Stimulated activated CD8-positive, alpha-beta memory T cell treated with anti-CD3 and anti-CD28 coated beads, Interleukin-7, amount 100 ng/mL, for 48 hours (primary cell): ENCODE measurements at places on chromosomes 4 and X.

DNA sequence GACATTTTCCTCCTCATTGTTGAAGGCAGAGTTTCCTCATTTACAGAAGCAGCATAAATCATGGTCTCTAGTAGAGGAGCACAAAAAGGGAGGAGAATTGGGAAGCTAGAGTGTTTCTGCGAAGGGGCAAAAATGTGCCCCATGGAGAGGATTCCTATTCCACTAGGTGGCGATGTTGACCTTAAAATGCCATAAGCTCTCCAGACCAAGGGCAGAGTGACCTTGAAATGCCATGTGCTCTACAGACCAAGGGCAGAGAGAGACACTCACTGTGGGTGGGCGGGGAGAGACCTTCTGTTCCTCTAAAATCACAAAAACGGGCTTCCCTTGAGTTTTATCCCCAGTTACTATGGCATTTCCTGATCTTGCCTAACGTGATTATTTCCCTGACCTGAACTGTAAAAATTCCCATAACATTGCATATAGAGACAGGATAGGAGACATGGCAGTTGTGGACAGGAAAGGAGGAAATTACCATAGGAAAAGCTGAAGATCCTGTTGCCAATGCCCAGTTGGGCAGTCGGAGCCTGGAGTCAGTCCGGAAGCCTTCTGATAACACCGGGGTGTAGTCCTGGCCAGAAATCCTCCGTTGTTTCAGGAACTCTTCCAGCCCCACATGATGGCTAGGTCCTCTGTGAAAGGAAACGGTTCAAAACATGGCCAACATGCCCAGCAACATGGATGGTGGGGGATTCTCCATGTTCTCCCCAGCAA, 567.7 kb downstream of the MAGEB5 start:
- DNase-seq, result peak; percentile 0

GRCh38 chr4:138174981-138175794, 67.0 kb downstream of the SLC7A11 start:
- DNase-seq, result no peak

DNA sequence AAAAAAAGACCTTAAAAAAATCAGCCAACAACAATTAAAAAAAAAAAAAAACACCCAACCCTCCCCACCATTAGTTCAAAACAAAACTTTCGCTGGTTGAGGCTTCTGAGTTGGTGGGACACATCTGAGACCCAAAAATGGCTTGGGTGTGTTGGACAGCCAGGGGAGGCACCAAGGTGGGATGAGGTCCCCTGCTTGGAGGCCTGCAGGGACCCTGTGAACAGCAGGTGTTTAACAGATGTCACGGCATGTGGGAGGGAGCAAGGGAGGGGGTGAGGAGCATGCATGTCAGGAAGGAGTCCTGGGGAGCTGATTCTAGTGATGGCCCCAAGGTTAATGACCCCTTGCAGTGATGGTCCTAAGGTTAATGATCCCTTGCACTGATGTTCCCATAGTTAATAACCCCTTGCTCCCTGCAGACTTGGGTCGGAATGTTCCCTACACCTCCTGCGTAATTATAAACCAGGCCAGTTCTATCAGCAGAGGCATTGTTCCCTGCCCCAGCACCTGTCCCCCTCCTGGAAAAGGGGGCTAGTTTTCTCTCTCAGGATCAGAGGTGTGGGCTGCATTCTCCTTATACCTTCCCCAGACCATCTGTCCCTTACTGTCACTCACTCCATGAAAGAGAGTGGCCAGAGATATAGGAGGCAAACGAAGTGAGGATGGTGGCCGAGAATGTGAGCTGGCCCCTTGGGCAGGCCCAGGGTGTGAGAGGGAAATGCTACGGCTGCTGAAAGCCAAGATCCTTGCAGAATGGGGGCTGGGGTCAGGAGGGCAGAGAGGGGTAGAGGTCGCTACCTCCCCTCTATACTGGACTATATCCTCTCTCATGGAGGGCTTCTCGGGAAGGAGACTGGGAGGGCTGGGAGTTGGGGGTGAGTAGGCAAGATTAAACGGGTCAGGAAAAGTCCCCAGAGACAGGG, 2.3 kb upstream of the FOXP3 start:
- no peak for DNase-seq

DNA sequence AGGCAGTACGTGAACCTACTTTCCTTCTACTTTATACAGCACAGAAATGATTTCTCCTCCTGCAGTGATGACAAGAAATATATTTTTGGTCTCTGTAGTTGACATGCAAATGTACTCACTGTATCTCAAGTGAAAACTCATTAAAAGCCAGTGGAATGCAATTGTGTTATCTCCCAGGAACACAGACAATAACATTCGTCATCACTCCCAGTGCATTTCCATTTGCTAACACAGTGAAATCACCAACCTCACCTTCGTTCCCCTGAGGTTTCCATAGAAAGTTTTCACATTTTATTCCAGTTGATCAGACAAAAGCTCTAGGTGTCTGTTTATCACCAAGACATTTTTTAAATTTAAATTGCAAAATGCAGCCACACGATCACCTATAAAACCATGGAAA, 2.5 kb upstream of the SPANXD start:
- no peak for DNase-seq

DNA sequence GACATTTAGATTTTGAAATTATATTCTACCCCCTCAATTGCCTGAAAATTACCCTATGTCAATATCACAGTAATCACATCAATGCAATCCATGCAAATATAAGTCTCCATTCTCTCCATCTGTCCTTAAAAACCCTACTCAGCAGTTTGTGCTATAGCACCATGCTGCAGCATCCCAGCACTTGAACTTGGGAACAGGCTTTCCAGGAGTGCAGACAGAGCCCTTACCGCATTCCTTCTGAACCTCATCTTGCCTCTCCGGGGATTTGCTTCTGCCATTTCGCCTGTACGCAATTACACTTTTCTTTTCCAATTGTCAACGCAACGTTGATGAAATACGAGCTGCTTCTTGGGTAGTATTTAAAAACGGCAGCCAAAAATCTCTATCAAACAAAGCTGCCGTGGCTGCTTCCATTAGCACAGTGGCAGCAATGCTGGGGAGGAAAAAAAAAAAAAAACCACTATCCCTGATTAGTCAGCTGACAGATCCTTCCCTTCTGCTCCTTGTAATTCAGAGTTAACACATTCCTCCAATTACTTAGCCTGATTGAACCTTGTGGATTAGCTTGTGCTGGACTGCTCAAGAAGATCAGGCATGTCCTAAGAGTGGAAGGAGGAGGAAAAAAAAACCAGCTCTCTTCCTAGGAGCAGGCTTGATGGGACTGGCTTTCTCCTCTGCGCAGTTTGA, 65.6 kb downstream of the MCF2 start:
- DNase-seq, result no peak

GRCh38 chr4:117489107-117489506, 403.7 kb upstream of the TRAM1L1 start:
- DNase-seq, result no peak

DNA sequence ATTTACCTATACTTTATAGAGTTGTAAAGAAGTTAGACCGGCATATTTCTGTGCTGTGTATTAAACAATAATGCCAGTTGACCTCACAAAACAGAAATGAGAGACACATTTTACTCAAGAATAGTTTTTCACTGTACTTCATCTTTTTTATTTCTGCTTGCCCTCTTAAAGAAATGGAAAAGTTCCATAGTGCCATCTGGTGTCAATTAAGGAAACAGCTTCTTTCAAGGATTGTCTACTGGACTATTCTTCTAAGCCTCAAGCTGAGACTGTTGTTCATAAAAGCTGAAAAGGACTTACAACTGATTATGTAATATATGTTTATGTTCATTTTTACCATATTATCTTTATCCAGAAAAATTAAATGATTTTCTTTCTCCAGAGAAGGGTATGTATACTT, 1523.7 kb downstream of the ARAP2 start:
- no peak for DNase-seq

GRCh38 chr4:85445050-85445639, 29.8 kb upstream of the ARHGAP24 start:
- DNase-seq, result no peak

DNA sequence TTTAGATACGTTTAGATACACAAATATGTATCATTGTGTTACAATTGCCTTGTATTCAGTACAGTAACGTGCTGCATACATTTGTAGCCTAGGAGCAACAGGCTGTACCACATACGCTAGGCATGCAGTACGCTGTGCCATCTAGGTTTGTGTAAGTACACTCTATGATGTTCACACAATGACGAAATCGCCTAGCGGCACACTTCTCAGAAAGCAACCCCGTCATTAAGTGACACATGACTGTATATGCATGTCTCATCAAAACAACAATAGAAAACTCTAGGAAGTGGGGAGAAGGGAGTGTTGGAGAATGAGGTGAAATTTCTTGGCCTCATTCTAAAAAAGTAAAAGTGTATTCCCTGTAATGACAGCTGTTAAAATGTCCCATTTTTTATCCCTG, 32.7 kb downstream of the CCDC149 start:
- no peak for DNase-seq

DNA sequence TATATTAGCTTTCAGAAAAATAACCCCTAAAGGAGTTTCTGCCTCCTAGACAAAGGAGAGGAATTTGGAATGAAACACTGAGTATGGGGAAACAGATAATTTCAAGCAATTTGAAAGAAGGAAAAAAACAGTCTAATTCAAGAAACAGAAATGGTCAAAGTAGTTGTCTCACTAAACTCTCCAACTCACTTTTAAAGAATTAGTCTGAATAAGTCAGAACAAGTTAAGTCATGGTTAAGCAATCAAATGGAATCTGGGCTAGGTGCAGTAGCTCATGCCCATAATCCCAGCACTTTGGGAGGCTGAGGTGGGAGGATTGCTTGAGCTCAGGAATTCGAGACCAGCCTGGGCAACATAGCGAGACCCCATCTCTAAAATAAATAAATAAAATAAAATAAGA, 95.7 kb upstream of the GRIA3 start:
- no peak for DNase-seq

DNA sequence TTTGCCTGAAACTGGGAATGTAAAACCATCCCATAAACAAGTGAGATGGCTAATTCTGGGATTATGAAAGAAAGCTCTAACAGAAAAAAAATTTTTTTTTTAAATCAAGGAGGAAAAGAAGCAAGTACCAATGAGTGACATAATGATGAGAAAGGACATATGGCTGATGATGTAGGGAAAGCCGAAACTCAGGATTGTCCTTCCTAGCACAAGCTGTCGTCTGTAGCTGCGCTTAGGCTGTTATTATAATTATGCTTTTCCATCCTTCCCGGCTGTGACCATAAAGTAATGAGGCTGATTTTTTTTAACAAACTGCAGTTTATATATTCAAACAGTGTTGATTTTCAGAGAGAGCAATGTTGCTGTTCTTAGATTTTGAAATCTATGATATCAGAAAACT, 209.8 kb upstream of the NOCT start:
- no peak for DNase-seq

GRCh38 chr4:141109983-141110382, 23.3 kb downstream of the RNF150 start:
- no peak for DNase-seq

GRCh38 chrX:102018208-102018607, 86.4 kb upstream of the ZMAT1 start:
- DNase-seq, result no peak

- no peak for DNase-seq
Observed at GRCh38 chr4:187204389-187204918, 480.8 kb upstream of the FAT1 start.

DNA sequence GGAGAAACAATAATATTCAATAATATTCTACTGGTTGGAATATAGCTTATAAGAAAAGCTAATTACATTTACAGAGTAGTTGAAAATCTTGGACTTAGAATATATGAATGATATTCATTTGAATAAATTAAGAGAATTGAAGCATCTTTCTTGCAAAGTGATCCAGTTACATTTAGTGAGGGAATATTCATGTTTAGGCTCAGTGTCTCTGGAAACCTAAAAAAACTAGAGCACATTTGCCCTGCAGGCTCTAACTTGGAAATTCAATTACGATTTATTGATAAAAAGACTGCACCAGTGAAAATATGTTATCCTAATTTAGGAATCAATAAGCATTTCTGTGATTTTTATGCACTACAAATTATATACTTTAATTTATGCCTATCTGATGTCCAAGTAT, 58.3 kb upstream of the RAP1GDS1 start:
- DNase-seq, result no peak

DNA sequence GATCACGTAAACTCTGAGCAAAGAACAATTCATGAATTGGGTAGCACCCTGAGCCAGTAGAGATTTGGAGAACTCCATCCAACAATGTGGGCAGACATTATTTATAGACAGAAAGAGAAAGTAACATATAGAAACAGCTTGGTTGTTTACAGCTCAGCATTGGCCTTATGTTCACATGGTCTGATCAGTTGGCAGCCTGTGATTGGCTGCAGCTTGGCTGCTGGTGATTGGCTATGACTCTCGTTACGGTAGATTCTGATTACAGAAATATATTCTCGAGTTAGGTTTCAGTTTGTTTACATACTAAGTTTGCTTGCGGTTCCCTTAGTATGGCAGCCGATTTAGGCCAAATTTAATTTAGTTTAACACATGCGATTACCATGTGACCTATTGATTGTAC, 663.4 kb downstream of the RAPGEF2 start:
- DNase-seq, result no peak
